Heart left ventricle (tissue), 16 donors: ENCODE measurements at places on chromosomes 6 and 20.

DNA sequence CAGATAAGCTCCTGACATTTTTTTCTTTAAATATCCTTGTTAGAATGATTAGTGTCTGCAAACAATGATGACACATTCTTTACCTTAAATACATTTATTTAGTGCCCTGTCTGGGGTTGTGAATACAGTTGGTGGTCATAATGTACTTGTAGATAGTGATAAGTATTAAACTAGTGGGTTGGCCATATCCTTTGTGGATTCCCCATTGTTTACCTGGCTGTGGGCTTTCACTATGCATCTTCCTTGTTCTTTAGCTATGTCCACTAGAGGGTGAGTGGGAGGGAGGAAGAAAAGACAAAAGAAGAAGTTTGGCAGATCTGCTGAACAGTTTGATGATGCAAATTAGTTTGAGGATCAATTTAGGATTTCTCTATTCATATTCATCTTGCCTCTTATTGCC lies 15.7 kb downstream of the HS3ST5 start:
- no peak for DNase-seq

DNA sequence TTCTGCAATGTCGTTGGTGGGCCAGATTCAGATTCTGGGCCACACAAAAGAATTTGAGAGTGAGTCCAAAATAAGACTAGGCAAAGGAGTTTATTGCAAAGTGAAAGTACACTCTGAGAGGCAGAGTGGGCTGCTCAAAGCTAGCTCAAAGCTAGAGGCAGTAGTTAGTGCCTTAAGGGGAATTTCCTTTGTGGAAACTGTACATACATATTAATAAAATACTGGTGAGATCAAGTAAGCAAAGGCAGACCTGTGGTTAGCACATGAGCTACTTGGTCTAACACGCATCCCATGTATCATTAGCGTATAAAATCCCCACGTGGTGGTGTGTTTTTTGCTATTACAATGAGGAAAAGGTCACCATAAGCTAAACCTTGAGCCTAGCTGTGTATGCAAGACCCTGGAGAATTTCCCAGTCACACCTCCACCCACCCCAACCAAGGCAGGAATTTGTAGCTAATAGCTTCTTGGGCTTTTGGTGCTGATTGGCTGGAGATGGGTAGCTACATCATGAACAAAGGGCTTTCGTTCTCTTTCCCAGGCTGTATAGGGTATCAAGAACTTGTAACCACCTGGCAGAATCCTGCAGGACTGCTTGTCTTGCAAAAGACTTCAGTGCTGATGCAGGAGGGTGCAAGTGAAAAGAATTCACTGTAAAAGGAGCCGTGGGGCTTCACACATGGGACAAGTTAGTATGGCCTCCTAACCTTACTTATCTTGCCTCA lies 14.7 kb upstream of the TRIM26 start:
- DNase-seq, result no peak

- DNase-seq, result peak; percentile 89
Measured at GRCh38 chr6:1524040-1524480, 85.7 kb upstream of the FOXC1 start.

- no peak for DNase-seq
Measured at GRCh38 chr6:25227854-25228253, 51.3 kb upstream of the CARMIL1 start.

DNA sequence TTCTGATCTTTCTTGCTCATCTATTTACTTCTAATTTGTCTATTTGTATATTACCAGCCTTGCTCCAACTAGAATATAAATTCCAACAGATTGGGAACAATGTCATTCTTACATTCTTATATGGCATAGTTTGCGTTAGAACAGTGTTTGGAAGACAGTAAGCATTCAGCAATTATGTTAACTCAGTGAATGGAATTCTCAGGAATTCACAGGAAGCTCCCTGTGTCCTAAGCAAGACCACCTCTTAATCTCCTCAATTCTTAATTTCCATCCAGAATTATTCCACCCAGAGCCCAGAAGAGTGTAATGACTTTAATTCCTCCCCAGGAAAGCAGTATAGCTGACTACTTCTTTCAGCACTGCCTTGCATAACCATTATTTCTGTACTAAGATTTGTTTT lies 18.2 kb upstream of the HS3ST5 start:
- no peak for DNase-seq

DNA sequence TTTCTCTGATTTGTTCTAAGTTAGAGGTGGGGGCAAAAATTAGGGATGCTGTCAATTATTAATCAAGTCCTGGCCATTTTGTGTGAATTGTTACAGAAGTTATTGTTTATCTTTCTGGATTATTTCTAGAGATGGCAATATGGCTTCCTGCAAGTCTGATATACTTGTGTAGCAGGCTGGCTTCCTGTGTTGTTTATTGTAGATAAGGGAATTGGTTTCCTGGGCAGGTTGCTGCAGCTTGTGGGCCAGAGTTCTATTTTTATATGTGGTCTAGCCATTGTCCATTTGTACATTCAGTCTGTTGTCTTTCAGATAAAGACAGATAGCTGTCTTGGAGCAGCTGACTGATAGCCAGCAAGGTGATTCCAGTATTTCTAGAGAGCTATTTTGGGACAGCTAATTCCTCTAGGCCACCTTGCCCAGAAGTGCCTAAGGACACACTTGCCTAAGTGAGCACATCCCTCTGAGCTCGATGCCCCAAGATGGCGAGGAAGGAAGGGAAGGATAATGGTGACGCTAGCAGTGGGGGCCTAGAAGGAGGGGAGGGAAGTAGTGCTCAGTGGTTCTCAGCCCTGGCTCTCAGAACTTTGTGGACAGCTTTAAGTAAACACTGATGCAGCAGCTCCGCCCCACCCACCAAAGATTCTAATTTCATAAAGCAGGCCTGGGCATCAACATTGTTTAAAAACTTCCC lies 25.5 kb downstream of the DDO start:
- no peak for DNase-seq

DNA sequence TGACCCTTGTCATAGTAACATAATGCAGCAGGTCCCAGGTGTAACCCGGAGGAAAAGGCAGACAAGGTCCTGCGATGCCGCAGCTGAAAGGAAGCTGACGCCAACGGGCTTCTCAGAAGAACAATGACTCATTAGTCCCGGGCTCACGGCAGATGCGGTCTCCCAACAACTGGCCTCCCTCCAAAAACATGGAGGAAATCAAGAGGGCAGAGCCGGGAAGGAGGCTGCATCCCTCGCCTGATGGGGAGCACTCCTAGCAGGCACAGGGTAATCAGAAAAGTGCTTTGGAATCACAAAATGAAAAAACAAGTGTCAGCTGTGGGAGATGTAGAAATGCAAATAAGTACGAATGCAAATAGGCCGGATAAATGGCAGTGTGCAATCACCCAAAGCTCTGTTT lies 165.2 kb upstream of the AGPAT4 start:
- peak; percentile 71 for DNase-seq

DNA sequence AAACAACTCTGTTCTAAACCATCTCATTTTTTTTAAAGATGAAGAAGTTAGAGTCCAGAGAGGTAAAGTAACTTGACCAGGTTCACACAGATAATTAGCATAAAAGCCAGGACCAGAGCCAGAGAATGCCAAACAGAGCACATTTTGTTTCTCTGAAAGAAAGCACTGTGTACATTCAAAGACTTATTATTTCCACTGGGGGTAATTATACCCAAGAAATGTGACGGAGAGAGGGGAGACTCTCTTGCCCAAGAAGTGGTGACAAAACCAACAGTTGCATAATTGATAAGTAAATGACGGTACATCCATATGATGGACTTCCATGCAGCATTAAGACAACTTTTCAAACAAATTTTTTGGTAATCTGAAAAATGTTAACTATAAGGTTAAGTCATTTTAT lies 111.6 kb downstream of the RTN4IP1 start:
- no peak for DNase-seq

DNA sequence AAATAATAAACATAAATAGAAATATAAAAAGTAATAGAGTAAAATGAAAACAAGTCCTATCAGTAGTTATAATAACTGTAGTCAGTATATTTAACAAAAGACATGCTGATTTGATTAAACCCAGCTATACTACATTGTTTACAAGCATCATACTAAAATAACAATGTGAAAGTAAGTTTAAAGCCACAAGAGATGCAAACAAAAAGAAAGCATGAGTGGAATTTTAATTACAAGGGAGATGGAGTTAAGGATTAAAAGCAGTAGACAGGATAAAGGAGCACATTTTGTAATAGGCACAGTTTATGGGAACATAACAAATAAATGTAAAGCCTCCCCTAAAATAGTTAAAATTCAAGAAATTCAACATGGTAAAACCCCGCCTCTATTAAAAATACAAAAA lies 41.5 kb downstream of the SENP6 start:
- DNase-seq, result no peak

DNA sequence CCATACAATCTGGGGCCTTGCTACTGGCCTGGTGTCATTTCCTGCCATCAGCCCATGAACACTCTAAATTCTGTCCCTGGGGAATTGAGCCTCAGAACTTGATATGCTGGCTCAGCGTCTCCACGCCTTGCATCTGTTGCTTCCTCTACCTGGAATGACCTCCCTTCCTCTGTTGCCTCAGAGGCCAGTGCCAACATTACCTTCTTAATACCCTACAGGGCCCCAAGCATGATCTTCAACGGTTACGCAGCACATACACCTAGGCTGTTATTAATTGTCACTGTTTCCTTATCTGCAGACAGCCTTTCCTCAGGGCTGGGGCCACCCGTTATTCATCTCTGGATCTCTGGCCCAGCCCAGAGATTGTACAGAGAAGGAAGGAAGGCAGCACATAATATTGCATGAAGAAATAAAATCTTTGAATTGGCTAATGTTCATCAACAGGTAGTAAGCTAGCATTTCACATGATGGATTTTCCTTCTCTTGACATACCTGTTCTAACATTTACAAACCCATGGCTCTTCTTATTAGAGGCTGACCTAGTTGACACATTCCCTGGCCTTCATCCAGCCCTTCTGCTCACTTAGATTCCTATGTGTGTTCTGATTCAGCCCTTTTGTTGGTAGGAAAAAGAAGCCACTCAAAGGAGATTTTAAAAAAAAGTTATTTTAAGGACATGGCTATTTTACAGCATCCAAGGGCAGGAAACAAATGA lies 8.4 kb upstream of the RNF182 start:
- no peak for DNase-seq

- no peak for DNase-seq
Measured at GRCh38 chr6:38848760-38849159, 133.6 kb downstream of the DNAH8 start.

- DNase-seq, result no peak
Measured at GRCh38 chr6:107360476-107360875, 98.9 kb downstream of the PDSS2 start.

DNA sequence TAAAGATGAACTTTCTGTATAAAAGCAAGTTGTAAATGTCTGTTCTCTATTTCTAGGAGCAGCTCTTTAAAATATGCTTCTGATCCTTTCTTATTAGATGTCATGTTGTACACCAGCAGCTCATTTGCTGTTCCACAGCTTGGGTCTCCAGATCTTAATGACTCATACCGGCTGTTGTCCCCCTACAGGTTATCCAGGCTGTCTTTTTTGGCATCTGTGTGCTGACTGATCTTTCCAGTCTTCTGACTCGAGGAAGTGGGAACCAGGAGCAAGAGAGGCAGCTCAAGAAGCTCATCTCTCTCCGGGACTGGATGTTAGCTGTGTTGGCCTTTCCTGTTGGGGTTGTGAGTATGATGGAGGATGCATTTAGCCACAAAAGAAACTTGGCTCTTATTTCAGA lies 76.0 kb downstream of the AIG1 start:
- no peak for DNase-seq

- no peak for DNase-seq
Measured at GRCh38 chr20:36391456-36391855, 85.3 kb downstream of the DLGAP4 start.

- DNase-seq, result no peak
Measured at GRCh38 chr6:41599852-41600445, 38.3 kb upstream of the MDFI start.

GRCh38 chr6:4581468-4582385 lies 194.5 kb upstream of the CDYL start:
- DNase-seq, result no peak

GRCh38 chr20:35171753-35172433 lies at the start of gene PROCR:
Gene PROCR (plus strand): TSS chr20:35172072. CDS start chr20:35172155, 83 bp downstream.
- peak; percentile 88 for DNase-seq

DNA sequence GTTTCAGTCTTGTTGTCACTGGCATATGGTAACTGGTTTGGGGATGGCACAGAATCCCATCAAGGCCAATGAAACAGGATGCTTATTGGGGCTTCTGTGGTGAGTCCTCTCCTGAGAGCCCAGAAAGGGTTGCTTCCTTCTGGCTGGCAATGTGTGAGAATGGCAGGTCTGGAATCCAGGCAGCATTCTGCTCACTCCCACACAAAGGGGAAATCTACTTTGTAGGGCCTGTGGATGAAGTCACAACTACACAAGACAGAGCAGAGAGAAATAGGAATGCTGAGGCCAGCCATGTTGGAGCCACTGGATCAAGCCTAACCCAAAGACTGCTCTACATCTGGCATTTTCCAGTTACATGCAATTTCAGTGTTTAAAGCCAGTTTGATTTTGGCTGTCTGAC lies 15.7 kb downstream of the PLAGL2 start:
- no peak for DNase-seq

DNA sequence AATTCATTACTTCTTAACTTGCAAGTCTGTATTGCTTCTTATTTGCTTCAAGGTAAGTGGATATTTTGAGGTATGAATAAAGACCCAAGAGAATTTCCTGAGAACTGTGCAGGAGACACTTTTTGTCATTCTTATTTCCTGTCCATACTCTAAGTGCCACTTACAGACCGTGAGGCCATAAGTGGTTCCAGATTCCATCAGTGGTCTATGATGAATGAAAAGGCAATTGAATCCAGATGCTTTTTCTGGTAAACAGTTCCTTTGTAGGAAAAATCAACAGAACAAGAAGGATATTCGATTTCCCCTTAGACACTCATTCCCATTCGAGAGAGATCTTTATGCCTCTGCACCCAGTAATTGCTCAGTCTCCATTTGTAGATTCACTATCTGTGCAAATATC lies 58.3 kb upstream of the PDE10A start:
- DNase-seq, result no peak

- peak; percentile 57 for DNase-seq
Measured at GRCh38 chr20:44582311-44583025, at the start of gene PKIG. Gene PKIG (plus strand): TSS chr20:44582579. CDS start chr20:44614557, 31,978 bp downstream.
